NCI-H2081 (cell line): ENCODE measurements at places on chromosomes 2 and 18.

DNA sequence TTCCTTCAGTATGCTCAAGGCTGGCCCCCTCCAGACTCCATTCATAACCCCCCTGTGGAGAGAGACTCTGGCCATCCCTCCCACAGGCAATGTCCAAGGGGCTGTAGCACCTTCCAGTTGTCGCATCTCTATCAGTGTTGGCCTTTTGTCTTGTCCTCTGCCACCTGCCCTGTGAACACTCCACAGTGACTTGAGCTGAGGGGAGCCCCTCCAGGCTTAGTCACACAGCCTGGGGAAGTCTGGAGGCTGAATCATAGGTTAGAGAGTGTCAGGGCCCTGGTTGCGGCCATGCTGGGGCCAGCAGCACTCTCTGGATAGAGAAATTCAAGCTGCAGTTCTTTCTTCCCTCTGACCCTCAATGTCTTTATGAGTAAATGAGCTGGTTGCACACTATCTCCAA lies 64.7 kb downstream of the GYPC start:
- no peak for DNase-seq

GRCh38 chr18:2990956-2991640 lies 21.8 kb downstream of the LPIN2 start:
- DNase-seq: no peak

- no peak for DNase-seq
Measured at GRCh38 chr2:60926741-60927552, 45.6 kb downstream of the REL start.

DNA sequence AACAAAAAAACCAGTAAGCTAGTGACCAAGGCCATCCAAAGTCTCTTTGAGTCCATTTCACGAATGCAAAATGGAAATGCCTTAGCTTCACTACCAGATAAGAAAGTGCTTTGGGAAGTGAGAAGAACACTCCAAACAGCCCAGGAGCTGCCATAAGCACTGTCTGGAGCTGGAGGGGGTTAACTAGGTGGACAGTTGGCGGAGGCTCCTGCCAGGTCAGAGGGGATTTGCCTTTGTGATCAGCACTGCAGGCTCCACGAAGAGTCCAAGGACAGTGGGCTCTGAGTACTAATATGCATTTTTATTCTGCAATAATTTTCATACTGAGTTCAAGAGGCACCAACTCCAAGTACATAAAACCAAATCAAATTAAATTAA lies 233.3 kb upstream of the SMAD2 start:
- no peak for DNase-seq

DNA sequence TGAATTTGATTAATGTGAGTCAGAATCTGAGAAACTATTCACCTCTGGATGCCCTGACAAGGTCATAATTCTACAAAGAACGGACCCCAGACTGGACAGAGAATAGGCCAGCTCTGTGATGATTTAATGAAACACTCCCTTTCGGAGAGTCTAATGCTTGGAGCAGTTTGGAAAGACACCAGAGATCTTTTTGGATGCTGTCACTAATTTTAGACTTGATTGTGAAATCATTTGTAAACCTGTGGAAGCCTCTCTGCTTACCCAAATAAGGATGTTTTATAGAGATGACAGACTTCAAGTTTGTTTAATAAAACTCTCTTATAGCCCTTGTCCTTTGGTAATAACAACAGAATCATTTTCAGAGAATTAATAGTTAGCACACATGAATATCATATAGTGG lies 83.5 kb downstream of the MYL12B start:
- DNase-seq: no peak
